ENCODE measurements at places on chromosomes 16 and 17.

DNA sequence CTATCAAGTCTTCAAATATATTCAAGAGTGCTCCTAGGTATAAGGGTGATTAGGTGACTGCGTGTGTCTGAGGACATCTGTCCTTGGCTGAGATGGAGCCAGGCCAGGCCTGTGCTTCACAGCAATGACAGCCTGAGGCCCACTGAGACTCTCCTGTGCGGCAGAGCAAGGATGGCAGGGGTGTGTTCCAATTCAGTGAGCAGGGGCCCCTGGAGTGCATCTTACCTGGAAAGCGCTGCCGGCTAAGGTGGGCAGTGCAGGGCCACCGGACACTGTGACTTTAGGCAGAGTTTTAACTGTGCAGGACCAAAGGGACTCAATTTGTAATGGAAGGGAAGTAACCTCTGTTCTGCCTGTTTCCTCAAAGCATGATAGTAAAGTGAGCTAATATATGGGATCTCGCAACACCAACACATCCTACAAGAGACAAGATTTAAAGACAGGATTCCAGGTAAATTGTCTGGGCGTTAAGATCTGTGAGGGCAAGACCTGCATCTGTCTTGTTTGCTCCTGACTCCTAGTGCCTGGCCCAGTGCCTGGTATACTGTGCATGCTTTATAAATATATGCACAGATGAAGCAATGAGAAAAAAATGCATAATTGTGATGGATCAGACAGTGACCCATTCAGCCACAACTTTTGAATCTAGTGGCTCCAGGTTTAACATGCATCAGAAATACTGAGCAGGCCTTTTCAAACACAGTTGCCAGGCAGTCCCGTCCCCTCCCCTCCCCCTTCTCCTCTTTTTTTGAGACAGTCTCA lies 86.7 kb downstream of the MRC2 start:
- DNase-seq = no peak

GRCh38 chr17:36972186-36972700 lies 23.5 kb downstream of the AATF start:
- no peak for DNase-seq

- no peak for DNase-seq
Measured at GRCh38 chr17:31515267-31515666, 123.8 kb downstream of the RAB11FIP4 start.

- no peak for DNase-seq
Measured at GRCh38 chr17:42872251-42872965, 21.4 kb downstream of the AOC3 start.

DNA sequence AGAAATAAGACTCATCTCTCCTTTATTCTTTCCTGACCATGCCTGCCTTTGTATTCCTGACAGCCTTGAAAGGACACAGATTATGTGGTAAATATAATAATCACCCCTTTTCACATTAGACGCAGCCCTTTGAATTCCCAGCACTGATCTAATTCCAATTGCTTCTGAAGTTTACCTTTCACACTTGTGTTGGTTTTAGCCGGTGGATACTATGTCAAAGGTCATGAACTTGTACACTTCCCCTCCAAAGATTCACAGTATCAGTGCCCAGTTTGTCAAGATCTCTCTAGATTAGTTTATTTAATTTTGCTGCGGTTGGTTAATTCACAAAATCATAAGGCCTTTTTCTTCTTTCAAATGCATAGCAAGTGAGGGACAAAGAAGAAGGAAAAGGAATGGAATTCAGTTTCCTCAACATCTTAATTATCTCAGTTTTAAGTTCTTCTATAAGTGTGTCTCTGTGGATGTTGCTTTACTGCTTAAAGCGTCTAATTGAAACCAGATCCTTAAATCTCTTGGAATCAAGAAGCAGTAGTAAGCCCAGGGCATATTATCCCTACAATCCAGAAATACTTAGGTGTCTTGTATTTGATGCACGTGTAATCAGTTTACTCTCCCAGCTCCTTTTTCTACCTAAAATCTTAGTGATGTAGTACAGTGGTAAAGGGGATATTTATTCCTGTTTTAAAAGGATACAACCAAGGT lies 174.3 kb upstream of the TBX2 start:
- DNase-seq = no peak

GRCh38 chr17:10156599-10156947 lies 41.8 kb downstream of the GAS7 start:
- DNase-seq = no peak

DNA sequence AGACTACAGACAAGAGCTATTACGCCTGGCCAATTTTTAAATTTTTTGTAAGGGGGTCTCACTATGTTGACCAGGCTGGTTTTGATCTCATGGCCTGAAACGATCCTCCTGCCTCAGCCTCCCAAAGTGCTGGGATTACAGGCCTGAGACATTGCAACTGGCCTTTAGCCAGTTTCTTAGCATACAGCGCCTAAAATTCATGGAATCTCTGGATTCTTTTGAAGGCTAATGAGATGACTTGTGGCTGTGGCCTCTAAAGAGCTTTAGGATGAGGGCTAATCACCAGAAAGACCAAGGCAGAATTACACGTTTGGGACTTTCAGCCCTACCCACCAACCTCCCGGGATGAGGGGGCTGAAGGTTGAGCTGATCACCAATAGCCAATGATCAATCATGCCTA lies 34.6 kb downstream of the AKAP10 start:
- no peak for DNase-seq

GRCh38 chr17:66578781-66579489 lies 256.0 kb upstream of the CACNG5 start:
- DNase-seq = no peak

- DNase-seq = no peak
Measured at GRCh38 chr17:41972571-41973407, 6.2 kb downstream of the CNP start.

GRCh38 chr17:37483311-37484039 lies 6.2 kb upstream of the DUSP14 start:
- DNase-seq = no peak

DNA sequence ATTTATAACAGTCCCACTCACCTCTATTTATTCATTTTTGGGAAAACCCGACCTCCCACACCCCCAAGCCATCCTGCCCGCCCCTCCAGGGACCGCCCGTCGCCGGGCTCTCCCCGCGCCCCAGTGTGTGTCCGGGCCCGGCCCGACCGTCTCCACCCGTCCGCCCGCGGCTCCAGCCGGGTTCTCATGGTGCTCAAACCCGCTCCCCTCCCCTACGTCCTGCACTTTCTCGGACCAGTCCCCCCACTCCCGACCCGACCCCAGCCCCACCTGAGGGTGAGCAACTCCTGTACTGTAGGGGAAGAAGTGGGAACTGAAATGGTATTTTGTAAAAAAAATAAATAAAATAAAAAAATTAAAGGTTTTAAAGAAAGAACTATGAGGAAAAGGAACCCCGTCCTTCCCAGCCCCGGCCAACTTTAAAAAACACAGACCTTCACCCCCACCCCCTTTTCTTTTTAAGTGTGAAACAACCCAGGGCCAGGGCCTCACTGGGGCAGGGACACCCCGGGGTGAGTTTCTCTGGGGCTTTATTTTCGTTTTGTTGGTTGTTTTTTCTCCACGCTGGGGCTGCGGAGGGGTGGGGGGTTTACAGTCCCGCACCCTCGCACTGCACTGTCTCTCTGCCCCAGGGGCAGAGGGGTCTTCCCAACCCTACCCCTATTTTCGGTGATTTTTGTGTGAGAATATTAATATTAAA lies 638 bp upstream of the TMEM88 start:
- DNase-seq = no peak

DNA sequence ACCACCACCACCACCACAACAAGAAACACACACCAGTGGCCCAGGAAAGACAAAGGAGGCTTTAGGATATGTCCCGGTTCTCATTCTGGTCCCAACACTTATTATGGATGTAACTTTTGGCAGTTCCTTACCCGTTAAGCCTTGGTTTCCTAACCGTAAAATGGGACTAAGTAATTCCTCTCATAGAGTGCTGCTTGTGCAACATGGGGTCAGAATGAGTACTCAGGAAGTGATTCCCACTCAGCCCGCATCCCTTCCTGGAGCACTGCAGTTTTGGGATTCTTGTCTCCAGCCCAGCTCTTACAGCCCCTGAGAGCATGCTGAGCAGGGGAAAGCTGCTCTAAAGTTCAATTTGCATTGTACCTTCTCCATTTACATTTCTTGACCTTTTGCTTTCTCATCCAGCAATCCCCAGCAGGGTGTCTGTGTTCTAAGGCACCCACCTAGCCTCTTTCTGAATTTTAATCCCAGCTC lies 262.6 kb downstream of the PRKCA start:
- no peak for DNase-seq

DNA sequence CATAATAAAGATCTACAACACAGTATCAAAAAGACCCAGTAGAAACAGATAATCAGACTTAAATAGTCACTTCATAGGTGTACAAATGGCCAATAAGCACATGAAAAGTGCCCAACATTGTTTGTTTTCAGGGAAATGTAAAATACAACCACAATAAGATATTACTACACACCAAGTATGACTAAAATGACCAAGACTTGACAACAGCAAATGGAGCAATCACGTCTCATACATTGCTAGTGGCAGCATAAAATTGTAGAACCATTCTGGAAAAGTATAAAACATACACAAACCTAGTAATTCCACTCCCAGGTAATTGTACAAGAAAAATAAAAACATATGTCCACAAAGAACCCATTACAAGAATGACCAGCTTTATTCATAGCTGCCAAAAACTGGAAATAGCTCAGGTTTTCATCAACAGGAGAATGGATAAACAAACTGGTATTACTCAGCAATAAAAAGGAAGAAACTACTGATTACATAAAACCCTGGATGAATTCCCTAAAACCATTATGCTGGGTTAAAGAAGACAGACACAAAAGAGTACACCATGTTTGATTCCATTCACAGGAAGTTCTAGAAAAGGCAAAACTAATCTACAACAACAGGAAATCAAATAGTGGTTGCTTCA lies 85.6 kb downstream of the TTC19 start:
- DNase-seq = no peak

- no peak for DNase-seq
Measured at GRCh38 chr16:49382916-49383315, 9.3 kb downstream of the C16orf78 start.

DNA sequence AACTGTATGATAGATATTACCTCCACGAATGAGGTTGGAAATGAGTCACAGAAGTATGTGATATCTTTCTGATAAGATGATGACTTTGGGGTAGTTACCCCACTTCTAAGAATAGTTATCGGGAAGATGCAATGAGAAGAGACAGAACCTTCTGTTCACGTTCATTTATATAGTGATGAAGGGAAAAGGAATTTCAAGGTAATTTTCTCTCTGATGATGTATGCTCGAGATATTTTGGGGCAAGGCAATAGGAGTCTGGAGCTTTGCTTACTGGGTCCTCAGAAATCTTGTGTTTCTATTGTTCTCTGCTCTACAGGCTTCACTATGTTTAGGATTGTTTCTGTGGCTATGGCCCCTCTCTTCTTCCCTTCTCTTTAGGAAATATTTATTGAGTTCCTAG lies 1389.6 kb downstream of the CDH8 start:
- DNase-seq = no peak

- DNase-seq = no peak
Measured at GRCh38 chr16:4206680-4207079, 35.2 kb downstream of the SRL start.

DNA sequence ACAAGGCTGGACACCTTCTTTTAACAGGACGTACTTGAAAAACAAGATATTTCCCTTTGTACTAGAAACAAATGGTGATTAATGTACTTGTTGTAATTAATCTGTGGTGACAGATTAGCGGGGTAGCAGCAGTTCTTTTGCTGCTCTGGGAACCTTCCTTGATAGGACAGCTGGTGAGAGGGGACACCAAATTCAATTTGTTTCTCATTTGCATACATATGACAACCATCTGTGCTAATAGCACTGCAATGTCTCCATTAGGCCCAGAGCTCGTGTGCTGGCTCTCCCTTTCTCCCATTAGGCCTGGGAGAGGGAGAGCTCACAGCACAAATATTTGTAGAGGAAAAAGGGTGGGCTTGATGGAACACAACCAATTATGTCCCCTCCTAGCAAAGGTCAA lies 221.0 kb upstream of the HS3ST3A1 start:
- no peak for DNase-seq

DNA sequence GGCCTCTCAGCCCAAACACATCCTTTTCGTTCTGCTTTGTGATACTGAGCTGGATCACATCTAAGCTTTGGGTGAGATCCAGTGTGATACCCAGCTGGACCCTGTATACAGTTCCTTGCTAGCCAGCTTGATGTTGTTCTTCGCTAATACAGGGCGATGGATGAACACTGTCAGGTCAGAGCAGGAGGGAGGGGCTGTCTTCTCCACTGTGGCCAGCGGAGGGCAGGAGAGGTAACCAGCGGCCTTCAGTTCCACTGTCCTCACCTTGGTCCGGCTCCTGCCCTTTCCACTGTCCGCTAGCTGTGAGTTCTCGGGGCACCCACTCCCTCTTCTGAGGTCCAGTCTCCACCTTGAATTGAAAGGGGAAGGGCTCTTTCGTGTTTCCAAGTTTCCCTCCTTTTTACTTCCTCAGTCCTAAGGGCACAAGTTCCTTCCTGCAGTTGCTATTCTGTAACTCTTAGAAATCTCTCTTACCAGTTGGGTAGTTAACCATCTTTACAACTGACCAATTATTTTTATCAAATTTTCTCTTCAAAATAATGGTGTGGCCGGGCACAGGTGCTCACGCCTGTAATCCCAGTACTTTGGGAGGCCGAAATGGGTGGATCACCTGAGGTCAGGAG lies 3.0 kb upstream of the ZNF213 start:
- DNase-seq = no peak

DNA sequence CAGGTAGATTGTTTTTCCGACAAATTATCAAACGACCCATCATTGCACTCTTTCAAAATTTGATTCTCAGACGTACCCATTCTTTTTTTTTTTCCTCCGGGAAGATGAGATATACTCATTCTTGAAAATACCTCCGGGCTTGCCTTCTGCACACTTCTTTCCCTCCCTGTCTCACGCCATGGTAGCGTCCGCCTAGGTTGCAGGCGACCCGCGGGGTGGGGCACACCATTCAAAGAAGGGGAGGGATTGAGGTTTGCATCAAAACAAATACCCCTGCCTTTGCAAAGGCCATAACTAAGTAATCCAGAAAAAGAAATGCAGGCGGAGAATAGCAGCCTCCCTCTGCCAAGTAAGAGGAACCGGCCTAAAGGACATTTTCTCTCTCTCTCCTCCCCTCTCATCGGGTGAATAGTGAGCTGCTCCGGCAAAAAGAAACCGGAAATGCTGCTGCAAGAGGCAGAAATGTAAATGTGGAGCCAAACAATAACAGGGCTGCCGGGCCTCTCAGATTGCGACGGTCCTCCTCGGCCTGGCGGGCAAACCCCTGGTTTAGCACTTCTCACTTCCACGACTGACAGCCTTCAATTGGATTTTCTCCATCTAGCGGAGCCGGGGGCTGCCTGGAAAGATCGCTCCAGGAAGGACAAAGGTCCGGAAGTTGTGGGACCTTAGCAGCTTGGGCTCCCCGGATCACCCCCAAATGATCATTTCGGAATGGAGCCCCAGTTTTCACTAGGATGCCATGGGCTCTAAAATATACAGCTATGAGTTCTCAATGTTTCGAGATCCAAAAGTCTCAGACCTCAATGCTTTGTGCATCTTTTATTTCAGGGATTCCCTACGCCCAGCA lies 843 bp downstream of the TP53 start:
- DNase-seq = peak; percentile 52

DNA sequence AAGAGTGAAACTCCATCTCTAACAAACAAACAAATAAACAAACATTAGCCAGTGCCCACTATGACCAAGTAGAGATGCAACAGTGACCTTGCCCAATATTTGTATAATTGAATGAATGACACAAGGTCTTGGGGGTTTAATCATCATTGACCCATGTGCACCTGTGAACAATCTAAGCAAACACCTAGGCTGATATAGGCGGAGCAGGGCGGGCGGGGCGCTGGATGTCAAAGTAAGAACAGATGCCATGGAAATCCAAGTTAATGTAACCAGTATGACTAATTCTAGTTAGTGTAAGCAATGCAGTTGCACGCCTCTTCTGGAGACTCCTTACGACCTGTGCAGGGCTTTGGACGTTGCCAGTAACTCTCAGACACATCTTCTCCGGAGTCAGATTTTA lies 17.6 kb downstream of the RCVRN start:
- no peak for DNase-seq
